ENCODE measurements at places on chromosomes 5 and 9. TPM values are rescaled to one million over a fixed set of nuclear protein-coding genes. Genes with fewer than 3 reads are reported as not detected.

GRCh38 chr9:116774421-116775180 is 87.5 kb downstream of the TRIM32 start:
- no peak overlapping the region for H3K27ac ChIP-seq
- H3K4me3 ChIP-seq, result no peak overlapping the region
- H3K27me3 ChIP-seq, result no peaks in the 10 kb centered on the region
- H3K4me1 ChIP-seq, result no peaks in the 10 kb centered on the region
- DNase-seq, result no peak
- H3K36me3 ChIP-seq, result no peaks in the 10 kb centered on the region

DNA sequence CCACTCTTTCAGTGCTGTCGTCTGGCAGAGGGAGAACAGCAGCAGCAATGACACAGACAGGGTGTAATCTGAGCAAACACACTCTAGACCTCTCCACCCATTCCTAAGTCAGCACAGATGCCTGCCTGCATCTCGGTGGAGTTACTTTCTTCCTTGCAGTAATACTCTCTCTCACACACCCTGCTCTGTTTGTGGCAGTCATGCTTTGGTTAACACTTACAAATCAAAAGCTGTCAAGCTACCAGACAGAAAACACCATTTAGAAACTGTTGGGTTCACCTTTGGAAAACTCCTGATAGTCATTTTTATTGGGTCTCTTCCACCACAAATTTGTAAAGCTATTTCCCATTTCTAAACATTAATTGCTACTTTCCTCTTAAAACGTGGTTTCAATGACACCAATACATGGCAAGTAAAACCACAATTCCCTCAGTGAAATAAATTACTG is 27.3 kb downstream of the LHFPL2 start:
- H3K4me1 ChIP-seq, result peaks cover 2% of the 10 kb centered on the region
- DNase-seq, result no peak
- H3K36me3 ChIP-seq, result peaks cover 43% of the 10 kb centered on the region
- no peak overlapping the region for H3K4me3 ChIP-seq
- no peaks in the 10 kb centered on the region for H3K27me3 ChIP-seq

DNA sequence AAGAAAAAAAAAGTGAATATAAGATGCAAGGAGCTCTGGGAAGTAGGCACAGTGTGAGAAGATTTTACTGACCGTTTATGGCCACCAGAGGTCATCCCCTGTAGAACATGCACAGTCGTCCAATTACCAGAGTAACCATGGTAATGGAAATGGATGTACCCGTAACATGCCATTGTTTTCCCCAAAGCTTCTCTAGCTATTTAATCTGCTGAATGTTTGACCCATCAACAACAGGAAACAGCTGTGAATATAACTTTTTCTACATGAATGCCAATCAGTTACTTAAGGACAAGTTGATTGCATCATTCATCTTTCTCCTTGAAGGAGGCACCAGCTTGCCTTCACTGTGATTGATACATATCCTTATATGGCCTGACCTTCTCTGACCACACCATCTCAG is 1967.0 kb upstream of the CDH9 start:
- H3K4me1 ChIP-seq, result no peaks in the 10 kb centered on the region
- H3K36me3 ChIP-seq, result no peaks in the 10 kb centered on the region
- no peak for DNase-seq
- no peaks in the 10 kb centered on the region for H3K27me3 ChIP-seq

- no peak overlapping the region for H3K27ac ChIP-seq
- DNase-seq, result no peak
- H3K4me1 ChIP-seq, result peaks cover 16% of the 10 kb centered on the region
- H3K27me3 ChIP-seq, result no peaks in the 10 kb centered on the region
- no peaks in the 10 kb centered on the region for H3K36me3 ChIP-seq
These were observed 170.2 kb upstream of the HMHB1 start for GRCh38 chr5:143641549-143642355.

GRCh38 chr5:154058055-154059038 is 19.6 kb downstream of the MFAP3 start:
- H3K4me3 ChIP-seq, result no peak overlapping the region
- no peaks in the 10 kb centered on the region for H3K27me3 ChIP-seq
- DNase-seq, result no peak
- H3K27ac ChIP-seq, result no peak overlapping the region
- H3K4me1 ChIP-seq, result no peaks in the 10 kb centered on the region
- H3K36me3 ChIP-seq, result peaks cover 12% of the 10 kb centered on the region

GRCh38 chr9:9284201-9284600 is 1328.6 kb downstream of the PTPRD start:
- no peaks in the 10 kb centered on the region for H3K4me1 ChIP-seq
- H3K27me3 ChIP-seq, result no peaks in the 10 kb centered on the region
- no peak overlapping the region for H3K4me3 ChIP-seq
- no peak overlapping the region for H3K27ac ChIP-seq

DNA sequence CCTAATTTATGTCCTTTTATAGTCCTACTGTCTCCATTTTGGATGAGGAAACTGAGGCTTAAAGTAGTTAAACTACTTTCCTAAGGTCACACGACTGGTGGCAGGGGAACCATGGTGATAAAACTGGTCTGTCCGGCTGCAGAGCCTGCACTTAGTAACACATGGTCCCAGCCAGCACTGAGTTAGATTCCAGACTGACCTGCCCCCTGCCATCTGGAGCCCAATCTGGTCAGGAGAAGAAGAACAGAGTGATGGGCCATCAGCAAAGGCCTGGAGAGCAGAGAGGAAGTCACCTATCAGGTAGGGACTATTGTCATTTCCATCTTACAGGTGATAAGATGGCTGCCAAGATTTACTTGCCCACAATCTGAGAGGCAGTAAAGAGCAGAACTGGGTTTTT is 86.6 kb upstream of the SLC25A48 start:
- no peaks in the 10 kb centered on the region for H3K36me3 ChIP-seq
- no peaks in the 10 kb centered on the region for H3K27me3 ChIP-seq
- H3K27ac ChIP-seq, result no peak overlapping the region
- H3K4me1 ChIP-seq, result no peaks in the 10 kb centered on the region
- H3K4me3 ChIP-seq, result no peak overlapping the region

DNA sequence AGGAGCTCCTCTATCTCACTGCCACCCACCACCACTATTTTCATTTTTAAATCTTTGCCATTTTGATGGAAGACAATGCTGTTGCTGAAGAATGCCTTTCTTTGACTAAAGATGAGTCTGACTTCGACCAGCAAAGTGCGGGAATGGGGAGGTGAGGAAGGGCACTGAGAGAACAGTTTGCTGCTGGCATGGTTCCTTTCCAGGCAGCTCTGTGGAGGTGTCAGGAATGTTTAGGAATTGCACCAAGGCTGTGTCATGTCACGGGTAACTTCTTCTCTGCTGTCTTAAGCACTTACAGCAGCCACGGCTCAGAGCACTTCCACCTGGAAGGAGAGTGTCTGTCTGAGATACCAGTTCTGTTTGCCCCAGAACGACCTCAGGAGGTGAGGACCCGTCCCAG is 41.4 kb upstream of the SHB start:
- peaks cover 19% of the 10 kb centered on the region for H3K4me1 ChIP-seq
- H3K27me3 ChIP-seq, result peaks cover 2% of the 10 kb centered on the region
- no peak overlapping the region for H3K27ac ChIP-seq

SPATA31C1 gene
- polyA plus RNA-seq, result 0.18 TPM

DNA sequence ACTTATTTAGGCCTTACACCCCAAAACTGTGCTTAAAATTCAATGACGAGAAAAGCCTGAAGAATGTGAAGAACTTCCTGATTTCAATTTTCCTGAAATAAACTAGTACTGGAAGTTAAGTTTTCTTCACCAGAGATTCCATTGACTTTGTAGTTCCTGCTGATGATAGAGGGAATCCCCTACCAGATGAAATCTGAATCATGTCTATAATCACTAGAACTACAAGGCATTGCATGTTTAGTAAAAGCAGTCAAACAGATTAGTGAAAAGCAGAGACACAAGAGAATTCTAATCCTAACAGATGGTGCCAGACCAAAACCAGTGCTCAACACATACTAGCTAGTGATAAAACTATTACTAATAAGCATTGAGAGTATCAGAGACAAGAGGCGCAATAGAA is 130.0 kb downstream of the PDE4D start:
- H3K27me3 ChIP-seq, result no peaks in the 10 kb centered on the region
- H3K36me3 ChIP-seq, result no peaks in the 10 kb centered on the region
- DNase-seq, result no peak
- H3K4me3 ChIP-seq, result no peak overlapping the region
- peaks cover 3% of the 10 kb centered on the region for H3K4me1 ChIP-seq

DNA sequence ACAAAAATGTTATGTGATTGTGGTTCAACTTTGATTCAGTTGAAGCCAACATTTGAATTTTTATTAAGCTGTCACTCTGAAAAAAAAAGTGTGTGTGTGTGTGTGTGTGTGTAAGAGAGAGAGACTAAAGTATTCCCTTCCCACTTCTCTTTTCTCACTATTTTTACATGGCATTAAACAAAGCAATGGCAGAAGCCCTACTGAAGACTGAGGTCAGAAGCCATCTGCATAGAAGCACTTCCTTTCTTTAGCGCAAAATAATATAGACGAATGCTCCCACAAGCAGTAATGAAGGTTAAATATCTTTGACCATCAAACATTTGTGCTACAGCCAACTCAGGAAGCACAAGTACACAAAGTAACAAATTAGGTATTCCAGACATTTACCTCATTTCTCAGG is 540.5 kb downstream of the KCTD16 start:
- no peaks in the 10 kb centered on the region for H3K4me1 ChIP-seq
- no peaks in the 10 kb centered on the region for H3K27me3 ChIP-seq
- DNase-seq, result no peak
- H3K4me3 ChIP-seq, result no peak overlapping the region
- H3K27ac ChIP-seq, result no peak overlapping the region
- H3K36me3 ChIP-seq, result no peaks in the 10 kb centered on the region

- H3K27ac ChIP-seq, result no peak overlapping the region
- no peak overlapping the region for H3K4me3 ChIP-seq
- no peaks in the 10 kb centered on the region for H3K27me3 ChIP-seq
- DNase-seq, result no peak
- peaks cover 20% of the 10 kb centered on the region for H3K4me1 ChIP-seq
These were observed 110.7 kb upstream of the NFIL3 start for GRCh38 chr9:91534374-91534773.

GRCh38 chr5:24642022-24642421 is 2.8 kb downstream of the CDH10 start:
- peaks cover 6% of the 10 kb centered on the region for H3K27me3 ChIP-seq
- H3K27ac ChIP-seq, result no peak overlapping the region
- no peaks in the 10 kb centered on the region for H3K36me3 ChIP-seq
- DNase-seq, result no peak
- no peak overlapping the region for H3K4me3 ChIP-seq

- peaks cover 3% of the 10 kb centered on the region for H3K36me3 ChIP-seq
- H3K4me3 ChIP-seq, result no peak overlapping the region
- peaks cover 41% of the 10 kb centered on the region for H3K27me3 ChIP-seq
- H3K4me1 ChIP-seq, result peaks cover 12% of the 10 kb centered on the region
- no peak for DNase-seq
These were observed 1.6 kb downstream of the ARSI start for GRCh38 chr5:150301170-150301505.

PTGES gene
- 4.9 TPM for polyA plus RNA-seq

DNA sequence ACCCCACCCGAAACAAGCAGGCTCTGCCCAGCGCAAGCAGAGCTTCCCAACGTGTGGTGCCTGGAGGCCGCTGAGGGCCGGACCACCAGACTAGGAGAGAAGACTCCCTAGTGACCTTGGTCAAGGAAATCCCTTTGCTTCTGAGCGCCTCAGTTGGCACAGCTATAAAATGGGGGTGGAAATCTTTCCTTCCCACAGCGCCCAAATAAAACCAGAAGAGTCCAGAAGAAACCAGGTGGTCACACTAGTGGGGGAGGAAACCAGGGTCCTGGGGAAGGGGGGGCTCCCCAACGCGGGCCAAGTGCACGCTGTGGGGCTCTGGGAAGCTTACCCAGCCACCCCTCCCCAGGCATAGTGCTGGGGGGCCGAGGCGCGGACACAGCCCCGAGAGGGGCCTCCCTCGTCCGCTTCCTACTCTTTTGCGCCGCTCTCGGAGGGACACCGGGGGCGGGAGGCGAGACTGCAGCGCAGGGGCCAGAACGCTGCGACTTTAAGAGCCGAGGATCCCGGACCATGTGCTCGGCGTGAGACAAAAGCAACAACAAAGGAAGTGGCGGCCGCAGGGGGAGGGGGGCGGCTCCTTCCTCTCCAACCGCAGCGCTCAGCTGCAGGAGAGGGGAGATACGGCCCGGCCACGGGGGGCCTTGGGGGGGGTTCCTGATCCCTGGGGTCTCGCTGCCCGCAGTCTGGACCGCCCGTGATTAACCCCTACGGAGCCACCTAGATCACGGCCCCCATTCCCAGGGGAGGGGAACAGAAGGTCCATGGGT is 885 bp downstream of the RNF44 start:
- peaks cover 14% of the 10 kb centered on the region for H3K36me3 ChIP-seq
- peak; percentile 69 for DNase-seq
- peak overlapping the region; percentile 98 for H3K4me3 ChIP-seq
- H3K4me1 ChIP-seq, result peaks cover 43% of the 10 kb centered on the region

- no peak overlapping the region for H3K27ac ChIP-seq
- no peaks in the 10 kb centered on the region for H3K4me1 ChIP-seq
- no peak overlapping the region for H3K4me3 ChIP-seq
These were observed 13.9 kb downstream of the TLR4 start for GRCh38 chr9:117718085-117718484.

- H3K27ac ChIP-seq, result no peak overlapping the region
- H3K36me3 ChIP-seq, result peaks cover 2% of the 10 kb centered on the region
- H3K4me3 ChIP-seq, result no peak overlapping the region
- DNase-seq, result no peak
These were observed 101.6 kb upstream of the PCA3 start for GRCh38 chr9:76662476-76663281.

DNA sequence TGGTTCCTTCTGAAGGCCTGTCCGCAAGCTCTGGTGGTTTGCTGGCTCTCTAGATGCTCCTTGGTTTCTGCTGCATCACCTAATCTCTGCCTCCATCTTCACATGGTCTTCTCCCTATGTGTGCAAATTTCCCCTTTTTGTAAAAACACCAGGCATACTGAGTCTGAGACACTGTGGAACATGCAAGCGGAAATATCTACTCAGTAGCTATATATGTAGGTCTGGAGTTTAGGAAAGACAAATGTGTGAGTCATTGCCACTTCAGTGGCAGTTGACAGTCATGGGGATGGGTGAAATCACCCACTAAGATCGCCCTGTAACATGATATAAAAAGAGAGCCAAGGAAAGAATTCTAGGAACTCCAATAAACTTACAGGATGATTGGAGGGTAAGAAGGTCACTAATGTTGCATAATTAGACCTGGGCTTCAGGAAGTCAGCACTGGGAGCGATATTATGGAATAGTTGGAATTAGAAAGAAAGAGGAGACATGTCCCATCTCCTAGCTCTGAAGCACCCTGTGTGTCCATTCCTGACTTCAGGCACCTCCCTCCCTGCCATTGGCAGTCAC is 22.7 kb upstream of the UBLCP1 start:
- H3K27ac ChIP-seq, result no peak overlapping the region
- H3K36me3 ChIP-seq, result no peaks in the 10 kb centered on the region
- H3K27me3 ChIP-seq, result peaks cover 4% of the 10 kb centered on the region
- H3K4me3 ChIP-seq, result no peak overlapping the region

- H3K4me1 ChIP-seq, result no peaks in the 10 kb centered on the region
- no peak overlapping the region for H3K4me3 ChIP-seq
- no peaks in the 10 kb centered on the region for H3K36me3 ChIP-seq
These were observed 2118.6 kb upstream of the C9orf72 start for GRCh38 chr9:29691758-29692407.

PCDHGA3 gene
- 0.96 TPM for polyA plus RNA-seq

PCYOX1L gene
- 48.7 TPM for polyA plus RNA-seq

FCN2 gene
- 0.04 TPM for polyA plus RNA-seq

Data from large intestine (tissue), 12 donors.